Stimulated activated CD8-positive, alpha-beta memory T cell treated with anti-CD3 and anti-CD28 coated beads, Interleukin-4, amount 100 ng/mL, for 24 hours (primary cell): ENCODE measurements at places on chromosomes 12 and 14.

GRCh38 chr12:47328831-47329545, 249.2 kb upstream of the AMIGO2 start:
- no peak for DNase-seq

GRCh38 chr14:105476097-105476830, 1.6 kb downstream of the CRIP2 start:
- DNase-seq, result no peak

GRCh38 chr12:13152281-13152680, 44.2 kb upstream of the EMP1 start:
- no peak for DNase-seq

DNA sequence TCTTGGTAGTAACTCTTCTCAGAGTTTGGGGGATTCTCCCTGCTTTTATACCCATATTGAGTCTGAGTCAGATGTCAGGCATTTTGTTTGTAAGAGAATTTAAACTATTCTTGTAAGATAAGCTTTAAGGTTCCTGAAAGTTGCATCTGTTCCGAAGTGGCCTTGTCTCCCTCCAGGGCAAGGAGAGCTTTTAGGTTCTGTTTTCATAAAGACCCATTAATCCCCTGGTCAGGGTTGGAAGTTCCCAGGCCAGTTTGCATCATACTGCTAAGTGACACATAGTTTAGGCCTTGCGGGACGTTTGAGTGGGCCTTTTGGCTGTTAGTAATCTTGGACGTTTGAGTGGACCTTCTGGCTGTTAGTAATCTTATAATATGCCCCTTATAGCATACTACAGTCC, 396.7 kb downstream of the NPAS3 start:
- DNase-seq, result no peak

DNA sequence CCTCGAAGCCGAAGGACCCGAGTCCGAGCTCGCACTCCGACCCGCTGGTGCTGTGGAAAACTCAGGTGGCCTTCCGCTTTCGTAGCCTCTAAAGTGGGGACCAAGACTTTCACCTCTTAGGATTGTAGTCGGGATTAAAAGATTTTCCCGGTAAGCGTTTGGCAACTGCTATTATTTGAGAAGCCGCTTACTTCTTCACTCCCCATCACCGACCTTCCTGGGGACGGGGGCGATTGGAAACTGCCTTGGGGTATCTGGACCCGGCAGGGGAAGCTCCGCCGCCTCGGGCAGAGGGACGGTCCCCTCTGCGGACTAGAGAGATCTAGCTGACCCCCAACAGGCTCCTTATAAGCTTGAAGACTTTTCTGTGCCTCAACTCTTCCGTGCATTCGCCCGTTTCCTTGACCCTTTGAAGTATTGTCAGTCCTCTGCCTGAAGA, 659 bp downstream of the TRAFD1 start:
- DNase-seq, result no peak

- DNase-seq, result no peak
These were observed 122.1 kb downstream of the PRKD1 start for GRCh38 chr14:29805415-29806123.

- no peak for DNase-seq
These were observed 16.8 kb downstream of the SCAF11 start for GRCh38 chr12:45973526-45973925.

DNA sequence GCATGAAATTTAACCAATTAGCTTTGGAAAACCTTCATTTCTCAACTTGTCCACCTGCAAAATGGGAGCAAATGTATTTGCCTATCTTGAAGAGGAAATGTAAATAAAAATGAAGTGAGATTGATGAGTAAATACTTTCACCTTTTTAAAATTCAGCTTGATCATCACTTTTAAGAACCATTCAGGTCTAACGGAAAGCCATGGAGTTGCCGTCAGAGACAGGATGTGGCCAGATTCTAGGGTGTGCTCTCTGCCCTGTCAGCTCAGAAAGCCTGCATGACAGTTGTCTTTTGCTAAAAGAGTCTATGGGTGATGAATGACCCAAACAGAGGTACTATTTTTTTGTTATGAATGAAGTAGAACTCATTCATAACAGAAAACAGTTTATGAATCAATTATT, 104.3 kb upstream of the SLC35F4 start:
- DNase-seq, result no peak

DNA sequence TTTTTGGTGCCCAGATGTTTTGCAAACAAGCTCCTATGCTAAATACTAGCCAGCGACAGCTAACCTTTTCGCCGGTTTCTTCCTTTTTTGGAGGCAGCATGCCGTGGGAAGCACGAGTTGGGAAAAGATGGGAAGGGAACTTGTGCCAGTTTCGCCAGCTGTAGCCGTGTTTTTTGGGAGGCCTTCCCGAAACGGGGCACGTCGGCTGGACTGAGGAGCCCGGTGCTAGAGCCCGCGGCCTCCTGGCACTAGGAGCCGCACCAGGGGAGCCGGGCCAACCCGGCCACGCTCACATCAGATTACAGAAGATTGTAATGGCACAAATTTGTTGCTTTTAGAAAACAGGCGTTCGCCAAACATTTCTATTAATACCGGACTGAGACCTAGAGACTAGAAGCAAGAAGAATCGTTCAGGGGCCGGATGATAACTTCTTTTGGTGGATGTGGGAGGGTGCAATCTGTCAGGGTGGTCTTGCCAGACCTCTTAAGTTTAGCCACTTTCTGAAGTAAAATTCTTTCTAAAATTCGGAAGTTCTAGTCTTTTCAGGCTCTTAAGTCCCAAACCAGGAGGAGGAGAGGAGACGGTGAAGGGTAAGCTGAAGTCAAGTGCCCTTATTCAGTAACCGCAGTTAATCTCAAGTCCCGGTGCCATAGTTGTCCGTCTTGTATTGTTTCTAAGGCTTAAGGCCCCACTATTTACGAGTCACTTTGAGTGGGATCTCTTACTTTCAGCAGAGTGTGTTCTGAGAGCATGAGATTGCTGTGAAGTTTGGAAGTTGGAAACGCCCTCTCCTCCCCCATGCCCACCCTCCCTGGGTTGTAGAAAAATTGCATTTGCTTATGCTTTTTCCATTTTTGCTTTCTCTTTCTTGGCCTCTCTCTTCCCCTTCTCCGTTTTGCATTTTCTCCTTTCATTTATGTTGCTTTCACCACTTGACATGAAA, 1.3 kb downstream of the RASSF3 start:
- no peak for DNase-seq

GRCh38 chr14:100471441-100472093, 115.7 kb downstream of the BEGAIN start:
- no peak for DNase-seq

- DNase-seq, result no peak
These were observed 297.3 kb upstream of the E2F7 start for GRCh38 chr12:77362509-77363210.

DNA sequence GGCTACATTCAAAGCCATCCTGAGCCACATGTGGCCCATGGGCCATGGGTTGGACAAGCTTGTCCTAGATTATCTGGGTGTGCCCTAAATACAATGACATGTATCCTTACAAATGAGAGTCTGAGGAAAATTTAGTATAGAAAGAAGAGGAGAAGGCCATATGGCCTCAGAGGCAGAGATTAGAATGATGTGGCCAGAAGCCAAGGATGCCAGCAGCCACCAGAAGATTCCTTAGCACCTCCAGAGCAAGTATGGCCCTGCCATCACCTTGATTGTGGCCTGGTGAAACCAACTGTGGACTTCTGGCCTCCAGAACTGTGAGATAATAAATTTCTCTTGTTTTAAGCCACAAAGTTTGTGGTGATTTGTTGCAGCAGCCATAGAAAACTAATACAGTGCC, 436.9 kb downstream of the RGS6 start:
- DNase-seq, result no peak

DNA sequence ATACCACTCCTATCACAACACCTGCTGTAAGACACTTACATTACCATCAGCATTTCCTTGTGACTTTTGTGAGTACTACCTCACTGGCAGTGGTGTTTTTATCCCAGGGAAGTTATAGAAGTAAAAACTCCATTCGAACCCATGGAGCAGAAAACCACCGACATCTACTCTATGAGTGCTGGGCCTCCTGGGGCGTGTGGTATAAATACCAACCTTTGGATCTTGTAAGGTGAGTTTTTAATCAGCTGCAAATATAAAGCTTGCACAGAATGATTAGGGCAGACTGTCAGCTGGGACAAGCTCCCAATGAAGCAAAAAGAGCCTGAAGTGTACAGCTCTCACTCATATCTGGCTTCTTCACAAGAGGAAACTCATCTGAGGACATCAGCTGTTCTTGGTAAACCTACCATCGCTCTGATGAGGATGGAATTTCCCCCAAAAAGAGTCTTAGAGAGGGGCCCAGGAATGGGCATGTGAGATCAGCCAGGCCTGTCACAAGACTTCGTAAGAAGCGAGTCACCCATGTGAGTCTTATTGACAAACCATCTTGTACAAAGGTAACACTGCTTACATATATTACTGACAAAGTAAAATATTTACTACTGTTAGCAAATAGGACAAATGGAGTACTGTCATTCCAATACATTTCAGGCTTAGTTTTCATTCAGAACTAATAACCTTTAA, 170.0 kb downstream of the SLC5A8 start:
- DNase-seq, result no peak

GRCh38 chr12:108729612-108730364, 1.5 kb downstream of the CORO1C start:
- DNase-seq, result no peak

- DNase-seq, result no peak
These were observed 866.0 kb upstream of the TMEM132C start for GRCh38 chr12:127401005-127401404.

- no peak for DNase-seq
These were observed 76.6 kb downstream of the RIN3 start for GRCh38 chr14:92590176-92590575.

DNA sequence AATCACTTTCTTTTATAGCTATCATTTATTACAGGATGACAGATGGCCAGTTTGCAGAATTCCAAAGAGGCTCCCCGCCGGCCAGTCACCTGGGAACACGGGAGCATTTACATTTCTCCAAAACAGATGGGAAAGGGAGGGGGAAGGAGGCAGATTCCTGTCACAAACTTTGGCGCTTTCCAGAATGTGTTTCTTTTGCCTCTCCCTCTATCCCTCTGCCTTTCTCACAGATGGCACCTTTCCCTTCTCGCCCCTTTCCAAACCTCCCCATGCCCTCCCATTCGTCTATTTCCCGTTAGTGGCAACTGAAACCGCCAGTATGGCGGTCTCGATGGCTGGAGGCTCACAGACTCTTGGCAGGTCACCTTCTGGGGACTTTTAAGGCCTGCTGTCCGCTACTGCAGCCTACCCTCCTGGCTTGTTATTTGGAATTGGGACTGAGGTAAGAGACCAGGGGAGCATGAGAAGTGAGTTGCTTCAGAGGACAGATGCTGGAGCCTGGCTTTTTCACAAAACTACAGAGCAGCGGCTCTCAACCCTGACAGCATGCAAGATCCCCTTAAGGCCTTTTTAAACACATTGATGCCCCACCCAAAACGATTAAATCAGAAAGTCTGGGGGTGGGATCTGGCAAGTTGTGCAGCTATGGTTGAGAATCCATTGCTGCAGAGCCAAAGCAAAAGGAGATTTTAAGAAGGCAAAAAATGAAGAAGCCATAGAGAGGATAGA, 161.5 kb upstream of the VASH1 start:
- DNase-seq, result no peak

GRCh38 chr12:19260135-19260534, 130.6 kb downstream of the PLEKHA5 start:
- no peak for DNase-seq

DNA sequence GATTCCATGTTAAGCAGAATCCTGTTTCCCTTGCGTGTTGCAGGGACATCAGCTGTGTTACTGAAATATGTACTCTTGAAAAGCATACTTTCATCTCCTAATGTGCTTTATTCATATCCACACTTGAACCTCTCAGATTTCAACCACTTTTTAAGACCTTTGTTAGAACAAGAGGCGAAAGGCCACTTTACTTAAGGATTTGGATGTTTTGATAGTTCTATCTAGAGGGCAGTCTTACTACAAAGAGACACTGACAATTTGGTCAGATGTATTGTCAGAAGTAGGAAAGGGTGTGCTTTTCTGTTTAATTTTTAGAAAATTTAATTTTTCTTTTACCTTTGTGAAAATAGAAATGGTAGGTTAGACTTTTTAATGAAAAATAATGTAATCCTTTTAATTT, 267.9 kb downstream of the TMTC2 start:
- no peak for DNase-seq

DNA sequence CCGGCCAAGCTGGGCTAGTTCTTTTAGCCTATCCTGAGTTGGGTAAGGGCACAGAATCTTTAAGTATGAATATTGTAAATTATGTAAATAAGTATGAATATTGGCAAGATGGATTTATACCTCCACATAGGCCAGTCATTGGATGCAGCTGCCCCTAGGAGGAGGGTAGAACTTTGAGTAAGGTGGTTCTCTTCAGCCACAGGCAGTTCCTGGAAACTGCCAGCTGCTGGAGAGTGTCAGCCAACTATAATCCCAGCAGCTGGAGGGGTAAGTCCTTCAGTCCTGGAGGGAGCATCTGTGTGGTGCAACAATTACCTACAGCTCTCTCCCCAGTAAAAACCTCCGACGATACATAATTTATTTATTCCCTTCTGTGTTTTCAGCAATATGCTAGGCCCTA, 65.8 kb upstream of the TMPO start:
- DNase-seq, result no peak

DNA sequence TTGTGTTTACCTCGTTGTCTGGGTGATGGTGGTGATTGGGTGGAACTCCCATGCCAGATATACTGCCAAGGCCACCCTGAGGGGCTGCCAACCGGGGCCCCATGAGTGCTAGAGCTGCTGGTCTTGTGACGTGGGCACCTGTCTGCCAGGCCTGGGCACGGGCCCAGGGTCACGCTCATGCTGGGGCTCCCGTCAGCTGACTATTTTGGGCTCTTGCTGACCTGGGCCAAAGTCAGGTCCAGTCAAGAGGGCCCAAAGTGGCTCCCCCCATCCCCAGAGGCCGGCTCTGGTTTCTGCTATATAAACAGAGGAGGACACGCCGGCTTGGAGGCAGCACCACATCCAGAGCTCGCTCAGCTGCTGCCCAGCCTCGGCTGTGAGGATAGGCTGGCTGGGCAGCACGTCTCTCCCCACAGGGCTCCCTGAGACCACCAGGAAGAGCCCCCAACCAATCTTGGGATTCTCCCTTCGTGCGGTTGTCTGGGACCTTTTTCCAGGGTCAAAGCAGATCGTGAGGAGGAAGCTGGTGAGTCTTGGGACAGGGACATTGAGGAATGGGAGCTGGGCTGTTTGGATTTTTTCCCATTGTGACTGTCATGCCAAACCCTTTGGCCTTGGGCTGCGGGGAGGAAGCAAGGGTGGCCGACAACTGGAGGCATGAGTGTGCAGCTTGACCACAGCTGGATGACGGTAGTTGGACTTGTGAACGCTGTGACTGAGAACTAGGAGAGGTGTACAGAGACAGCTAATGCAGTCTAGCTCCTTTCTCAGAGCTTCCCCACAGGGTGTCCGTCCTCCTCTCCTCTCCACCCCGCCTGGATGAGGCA, 7.6 kb upstream of the NR4A1 start:
- DNase-seq, result no peak

- DNase-seq, result no peak
These were observed 19.6 kb upstream of the GALNT8 start for GRCh38 chr12:4700621-4701026.

- DNase-seq, result no peak
These were observed 73.6 kb upstream of the ELK3 start for GRCh38 chr12:96120359-96121100.

DNA sequence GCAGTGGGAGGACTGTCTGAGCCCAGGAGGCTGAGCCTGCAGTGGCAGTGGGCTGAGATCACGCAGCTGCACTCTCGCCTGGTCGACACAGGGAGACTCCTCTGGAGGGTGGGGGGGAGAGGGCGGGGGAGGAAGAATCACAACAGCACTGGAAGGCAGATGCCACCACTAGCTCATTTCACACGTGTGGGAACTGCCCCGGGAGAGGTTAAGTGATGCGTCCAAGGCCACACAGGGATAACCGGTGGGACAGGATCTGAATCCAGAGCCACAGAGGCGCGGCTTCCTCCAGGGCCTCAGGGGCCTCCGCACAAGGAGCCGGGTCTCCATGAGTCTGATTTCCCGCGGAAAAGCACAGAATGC, 20.8 kb downstream of the STX2 start:
- no peak for DNase-seq
